ENCODE measurements at places on chromosomes 1 and 21.
A peak's percentile ranks its signal among the peaks of the same experiment; 100 is the strongest.

GRCh38 chr1:184101141-184101540 lies 49.6 kb downstream of the TSEN15 start:
- no peak for DNase-seq

GRCh38 chr1:67759692-67760029 lies 73.6 kb downstream of the GNG12 start:
- no peak for DNase-seq

GRCh38 chr1:113147073-113147625 lies 74.2 kb downstream of the LRIG2 start:
- DNase-seq: no peak

GRCh38 chr1:229293528-229294204 lies 22.8 kb downstream of the RAB4A start:
- DNase-seq: no peak

GRCh38 chr1:47333578-47333921 lies at the start of gene CMPK1:
Gene CMPK1, plus strand, starts transcription at chr1:47333790. Its CDS starts 156 bp downstream, at chr1:47333946.
- peak; percentile 84 for DNase-seq

GRCh38 chr1:171863531-171863930 lies 22.2 kb downstream of the DNM3 start:
- no peak for DNase-seq

- no peak for DNase-seq
Measured at GRCh38 chr1:153546796-153547559, 1.4 kb upstream of the S100A4 start.

GRCh38 chr1:212190169-212190568 lies 95.0 kb upstream of the PPP2R5A start:
- no peak for DNase-seq

GRCh38 chr1:205676597-205676996 lies 3.7 kb downstream of the SLC45A3 start:
- no peak for DNase-seq

DNA sequence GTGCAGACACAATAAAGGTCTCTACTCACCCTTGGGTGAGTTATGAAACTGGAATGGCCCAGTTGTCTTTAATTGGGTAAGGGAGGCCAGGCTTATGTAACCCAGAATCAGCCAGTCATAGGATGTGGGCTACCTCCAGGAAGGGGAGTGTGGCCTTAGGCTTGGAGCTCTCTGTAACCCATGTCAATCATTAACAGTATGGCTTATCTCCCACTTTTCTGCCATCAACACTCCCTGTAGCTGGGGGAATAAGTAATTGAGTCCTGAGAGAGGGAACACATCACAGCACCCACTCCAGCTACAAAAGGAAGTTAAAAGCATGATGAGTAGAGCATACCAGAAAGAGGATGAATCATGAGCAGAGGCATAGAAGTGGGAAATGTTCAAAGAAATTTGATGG lies 327.0 kb upstream of the DUSP10 start:
- DNase-seq: no peak

DNA sequence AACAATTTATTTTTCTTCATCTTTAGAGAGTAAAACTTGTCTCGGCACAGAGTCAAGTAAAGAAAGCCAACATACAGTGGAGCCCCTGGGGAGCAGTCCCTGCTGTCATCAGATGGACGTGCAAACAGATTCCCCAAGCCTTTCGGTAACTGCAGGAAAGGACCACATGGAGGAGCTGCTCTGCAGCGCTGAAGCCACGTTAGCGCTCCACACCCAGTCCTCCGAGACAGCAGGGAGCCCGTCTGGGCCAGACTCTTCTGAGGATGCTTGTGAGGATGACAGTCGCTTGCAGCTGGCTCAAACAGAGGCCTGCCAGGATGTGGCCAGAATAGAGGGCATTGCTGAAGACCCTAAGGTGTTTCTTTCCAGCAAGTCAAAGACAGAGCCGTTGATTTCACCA lies 77.1 kb upstream of the SCCPDH start:
- no peak for DNase-seq

DNA sequence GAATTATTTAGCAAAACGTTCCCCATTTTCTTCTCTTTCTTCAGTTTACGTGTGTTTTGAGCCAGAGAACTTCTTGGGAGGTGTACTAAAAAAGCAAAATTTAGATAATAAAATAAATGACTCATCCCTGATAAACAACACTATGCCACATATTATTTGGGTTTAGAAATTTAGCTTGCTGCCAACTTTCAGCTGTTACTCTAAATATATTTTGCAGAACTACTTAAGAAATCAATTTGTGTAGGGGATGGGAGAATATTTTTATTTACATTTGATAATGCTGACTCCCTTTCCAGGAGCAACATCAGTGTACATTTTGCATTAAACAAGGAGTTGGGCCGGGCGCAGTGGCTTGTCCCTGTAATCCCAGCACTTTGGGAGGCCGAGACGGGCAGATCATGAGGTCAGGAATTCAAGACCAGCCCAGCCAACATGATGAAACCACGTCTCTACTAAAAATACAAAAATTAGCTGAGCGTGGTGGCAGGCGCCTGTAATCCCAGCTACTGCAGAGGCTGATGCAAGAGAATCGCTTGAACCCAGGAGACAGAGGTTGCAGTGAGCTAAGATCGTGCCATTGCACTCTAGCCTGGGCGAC lies 151.4 kb upstream of the ZRANB2 start:
- DNase-seq: no peak

- DNase-seq: no peak
Measured at GRCh38 chr21:45139473-45139872, 65.1 kb downstream of the ADARB1 start.

- DNase-seq: no peak
Measured at GRCh38 chr1:110465814-110466380, 14.9 kb downstream of the PROK1 start.

DNA sequence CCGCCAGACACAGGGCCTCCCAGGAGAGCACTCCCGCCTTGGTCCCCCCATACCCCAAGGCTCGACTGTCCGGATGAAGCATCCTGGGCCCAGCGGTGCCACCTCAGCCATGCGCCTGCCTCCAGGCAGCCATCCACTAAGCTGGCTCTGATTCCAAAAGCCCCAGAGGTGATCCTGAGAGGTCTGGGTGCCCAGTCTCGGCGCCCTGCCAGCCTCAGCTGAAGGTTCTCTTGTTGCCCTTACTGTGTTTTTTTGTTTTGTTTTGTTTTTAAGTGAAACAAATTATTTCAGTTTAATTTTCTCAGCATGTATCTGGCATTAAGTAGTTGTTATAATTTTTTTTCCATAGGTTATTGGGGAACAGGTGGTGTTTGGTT lies 44.9 kb downstream of the NUAK2 start:
- DNase-seq: no peak

GRCh38 chr1:186848509-186849130 lies 19.9 kb downstream of the PLA2G4A start:
- no peak for DNase-seq

DNA sequence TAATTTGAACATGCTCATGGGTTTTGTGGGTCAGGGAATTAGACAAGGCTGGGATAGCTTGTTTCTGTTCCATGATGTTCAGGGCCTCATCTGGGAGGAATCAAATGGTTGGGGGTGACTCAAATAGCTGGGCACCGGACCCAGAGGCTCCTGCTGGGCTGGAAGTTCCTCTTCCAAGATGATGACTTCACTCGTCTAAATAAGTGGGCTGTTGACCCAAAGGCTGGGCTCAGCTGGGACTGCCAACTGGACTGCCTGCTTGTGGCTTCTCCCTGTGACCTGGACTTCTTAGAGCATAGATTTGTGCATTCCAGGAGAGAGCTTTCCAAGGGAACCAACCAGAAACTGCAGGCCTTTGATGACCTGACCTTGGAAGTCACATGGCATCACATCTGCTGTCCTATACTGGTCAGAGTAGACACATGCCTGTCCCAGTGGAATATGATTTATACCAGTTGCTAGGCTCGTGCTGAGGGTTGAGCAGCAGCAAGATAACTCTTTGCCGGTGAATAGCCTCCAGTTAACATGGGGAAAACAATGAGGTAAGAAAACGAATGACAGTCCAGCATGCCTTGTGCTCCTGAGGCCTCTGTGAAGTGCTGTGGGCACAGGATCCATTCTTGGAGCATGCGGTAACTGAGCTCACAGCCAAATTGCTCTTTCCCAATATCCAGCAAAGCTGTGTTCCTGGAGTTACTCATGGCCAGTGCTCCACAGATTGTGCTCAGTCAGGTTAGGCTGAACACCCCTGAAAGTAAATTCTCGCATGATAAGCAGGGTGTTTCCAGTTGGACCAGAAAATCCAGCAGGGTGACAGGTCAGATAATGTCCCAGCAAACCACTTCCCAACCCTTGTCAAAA lies 272.9 kb upstream of the TMEM51 start:
- DNase-seq: no peak

DNA sequence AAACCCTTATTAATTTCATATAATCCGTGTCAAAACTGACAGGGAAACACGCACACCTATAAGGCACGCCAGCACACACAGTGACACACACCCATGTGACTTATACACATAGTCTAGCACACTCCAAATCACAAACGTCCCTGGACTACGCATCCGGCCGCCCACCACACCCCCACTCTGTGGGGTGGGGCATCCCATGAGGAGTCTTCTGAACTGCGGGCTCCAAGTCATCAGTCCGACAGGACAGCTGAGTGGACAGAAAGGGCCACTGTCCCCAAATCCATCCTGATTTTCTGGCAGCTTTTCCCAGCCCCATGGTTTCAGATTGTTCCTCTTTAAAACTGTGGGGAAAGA lies 829 bp downstream of the PEA15 start:
- peak; percentile 56 for DNase-seq

DNA sequence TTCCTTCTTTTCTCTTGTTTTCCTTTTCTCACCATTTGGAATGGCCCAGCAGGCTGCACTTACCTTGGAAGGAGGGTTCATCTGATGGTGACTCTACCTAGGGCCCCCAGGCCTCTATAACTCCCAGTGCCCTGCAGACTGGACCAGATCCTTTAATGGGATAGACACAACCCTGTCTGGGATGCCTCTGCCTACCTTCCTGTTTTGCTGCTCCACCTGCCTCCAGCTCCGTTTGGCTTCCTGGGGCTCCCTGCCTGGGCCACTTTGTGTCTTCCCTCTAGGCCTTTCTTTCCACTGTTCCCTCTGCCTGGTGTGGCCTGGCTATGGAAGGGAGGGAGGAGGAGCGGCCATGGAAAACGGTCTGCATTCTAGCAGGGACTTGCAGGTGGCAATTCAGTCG lies 7.5 kb downstream of the PCSK9 start:
- no peak for DNase-seq

DNA sequence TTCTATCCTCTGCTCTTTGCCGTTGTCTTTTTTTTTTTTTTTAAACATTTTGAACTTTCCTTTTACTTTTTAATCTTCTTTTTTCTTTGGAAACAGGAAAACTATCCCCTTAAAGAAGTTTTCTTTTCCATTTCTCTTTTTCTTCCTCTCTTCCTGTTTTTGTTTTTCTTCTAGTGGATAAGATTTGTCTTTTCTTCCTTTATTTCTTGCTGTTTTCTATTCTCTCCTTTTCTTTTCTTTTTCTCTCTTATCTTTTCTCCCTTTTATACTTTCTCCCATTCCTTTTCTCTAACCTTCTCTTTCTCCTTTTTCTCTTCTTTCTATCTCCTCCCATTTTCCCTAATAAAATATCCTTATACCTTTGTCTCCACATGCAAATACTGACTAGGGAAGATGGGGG lies 46.2 kb downstream of the PEX14 start:
- DNase-seq: no peak

GRCh38 chr1:3922851-3923250 lies 22.8 kb upstream of the C1orf174 start:
- DNase-seq: no peak

- DNase-seq: no peak
Measured at GRCh38 chr1:99332561-99332960, 68.3 kb downstream of the PLPPR4 start.

- DNase-seq: no peak
Measured at GRCh38 chr1:5287178-5288150, 633.1 kb downstream of the AJAP1 start.

GRCh38 chr1:26160527-26161414 lies 1.9 kb downstream of the FAM110D start:
- no peak for DNase-seq

GRCh38 chr21:26877018-26877417 lies 31.8 kb upstream of the ADAMTS1 start:
- no peak for DNase-seq

All from activated CD4-positive, alpha-beta T cell treated with anti-CD3 and anti-CD28 coated beads, Interleukin-2, amount 50 U/mL, for 16 hours (primary cell).